Adrenal gland (tissue), 19 donors: ENCODE measurements at places on chromosomes 1 and 21.

- no peak for DNase-seq
Measured at GRCh38 chr1:25095635-25096200, 136.6 kb downstream of the SYF2 start.

- DNase-seq = no peak
Measured at GRCh38 chr1:241440904-241441303, 78.7 kb downstream of the FH start.

DNA sequence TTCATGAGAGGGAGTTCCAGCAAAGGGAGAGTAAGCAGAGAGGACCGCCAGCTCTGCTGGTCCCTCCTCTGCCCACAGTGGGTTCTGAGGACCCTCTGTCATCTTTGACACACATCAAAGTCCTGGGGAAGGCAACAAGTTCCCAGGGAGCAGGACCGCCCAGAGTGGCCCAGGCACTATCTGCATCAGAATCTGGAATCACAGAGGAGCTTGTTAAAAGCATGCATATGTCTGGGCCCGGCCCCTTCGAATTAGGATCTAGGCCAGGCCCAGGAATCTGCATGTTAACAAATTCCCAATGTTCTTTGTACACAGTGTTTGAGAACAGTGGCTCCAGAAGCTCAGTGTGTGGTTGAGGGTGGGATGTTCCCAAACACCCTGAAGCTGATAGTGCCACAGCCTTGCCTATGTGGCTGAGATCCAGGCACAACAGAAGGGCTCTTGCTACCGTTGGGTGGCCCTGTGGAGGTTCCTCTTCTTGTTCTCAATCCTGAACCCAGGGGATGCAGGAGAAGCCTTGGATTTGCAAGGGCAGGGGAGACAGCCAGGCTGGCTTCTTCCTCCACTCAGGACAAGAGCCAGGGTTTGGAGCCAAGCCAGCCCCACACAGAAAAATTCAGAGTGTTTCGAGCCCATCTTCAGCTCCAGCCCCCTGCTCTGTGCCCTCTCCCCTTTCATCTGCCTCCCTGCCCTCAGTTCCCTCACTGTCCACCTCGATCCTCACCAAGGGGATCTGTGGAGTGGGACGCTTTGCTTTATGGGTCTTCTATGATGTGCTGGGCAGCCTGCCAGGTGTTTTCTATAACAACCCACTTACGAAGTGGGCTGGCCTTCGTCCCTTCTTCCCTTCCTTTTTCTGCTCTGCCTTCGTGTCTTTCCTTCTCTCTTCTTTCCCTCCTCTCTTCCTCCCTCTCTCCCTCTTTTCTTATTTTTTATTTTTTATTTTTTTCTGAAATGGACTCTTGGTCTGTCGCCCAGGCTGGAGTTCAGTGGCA, 129.0 kb upstream of the TMPRSS2 start:
- no peak for DNase-seq

- no peak for DNase-seq
Measured at GRCh38 chr1:94395748-94396309, 22.4 kb upstream of the ABCD3 start.
